ENCODE measurements at places on chromosomes 5 and 9. TPM values are rescaled to one million over a fixed set of nuclear protein-coding genes. Genes with fewer than 3 reads are reported as not detected.
A peak's percentile ranks its signal among the peaks of the same experiment; 100 is the strongest.

Gene LHX3
- total RNA-seq = not detected

DNA sequence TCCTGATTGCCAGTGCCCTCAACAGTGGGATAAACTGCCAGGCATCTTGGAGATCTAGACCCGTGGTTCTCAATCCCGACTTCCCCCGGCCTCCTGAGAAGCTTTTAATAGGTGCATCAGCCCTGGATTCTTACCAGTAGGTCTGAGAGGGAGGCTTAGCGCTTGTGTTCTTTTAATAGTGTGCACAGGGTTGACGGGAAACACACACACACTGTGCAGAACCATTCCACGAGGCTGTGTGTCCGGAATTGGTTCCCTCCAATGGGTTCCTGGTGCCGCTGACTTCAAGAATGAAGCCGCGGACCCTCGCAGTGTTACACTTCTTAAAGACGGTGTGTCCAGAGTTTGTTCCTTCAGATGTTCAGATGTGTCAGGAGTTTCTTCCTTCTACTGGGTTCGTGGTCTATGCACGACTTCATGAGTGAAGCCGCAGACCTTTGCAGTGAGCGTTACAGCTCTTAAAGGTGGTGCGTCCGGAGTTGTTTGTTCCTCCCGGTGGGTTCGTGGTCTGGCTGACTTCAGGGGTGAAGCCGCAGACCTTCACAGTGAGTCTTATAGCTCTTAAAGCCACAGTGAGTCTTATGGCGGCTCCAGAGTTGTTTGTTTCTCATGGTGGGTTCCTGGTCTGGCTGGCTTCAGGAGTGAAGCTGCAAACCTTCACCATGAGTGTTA is 46.6 kb upstream of the PRSS3 start:
- DNase-seq = no peak

Gene FCN1
- total RNA-seq = not detected

- DNase-seq = peak; percentile 81
Measured at GRCh38 chr5:145847499-145848497, 12.7 kb upstream of the PRELID2 start.

Gene C5orf15
- total RNA-seq = 60.3 TPM

Gene CDC25C
- 16.9 TPM for total RNA-seq

Gene GFI1B
- 0.06 TPM for total RNA-seq

GRCh38 chr5:97338729-97339128 is 155.7 kb upstream of the RIOK2 start:
- peak; percentile 25 for DNase-seq

Gene PRRX2
- not detected for total RNA-seq

DNA sequence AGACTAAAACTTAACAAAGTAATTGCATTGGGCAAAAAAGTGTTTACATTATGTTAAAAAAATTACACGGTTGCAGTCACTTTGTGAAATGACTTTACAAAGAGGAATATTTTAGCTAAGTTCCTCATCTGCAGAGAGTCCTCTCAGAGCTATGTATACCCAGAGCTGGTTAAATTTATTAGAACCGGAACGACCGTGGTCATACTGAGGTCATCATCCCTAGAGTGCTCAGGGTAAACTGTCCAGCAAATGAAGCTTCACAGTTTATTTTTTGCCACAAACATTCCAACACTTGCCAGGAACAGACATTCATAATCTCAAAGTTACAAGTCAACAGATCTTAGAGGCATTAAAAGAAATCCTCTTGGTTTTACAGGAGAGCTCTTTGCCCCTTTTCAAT is 897 bp downstream of the ROPN1L start:
- peak; percentile 62 for DNase-seq

GRCh38 chr9:134943836-134944235 is 26.1 kb upstream of the FCN1 start:
- DNase-seq = no peak

Gene PAX5
- total RNA-seq = not detected

Gene MED22
- 30.5 TPM for total RNA-seq

Gene FOXD4L5
- total RNA-seq = 0.06 TPM

GRCh38 chr5:73896097-73896496 is 270.1 kb downstream of the ARHGEF28 start:
- no peak for DNase-seq

- DNase-seq = peak; percentile 78
Measured at GRCh38 chr9:83384214-83384613, 154.0 kb downstream of the FRMD3 start.

DNA sequence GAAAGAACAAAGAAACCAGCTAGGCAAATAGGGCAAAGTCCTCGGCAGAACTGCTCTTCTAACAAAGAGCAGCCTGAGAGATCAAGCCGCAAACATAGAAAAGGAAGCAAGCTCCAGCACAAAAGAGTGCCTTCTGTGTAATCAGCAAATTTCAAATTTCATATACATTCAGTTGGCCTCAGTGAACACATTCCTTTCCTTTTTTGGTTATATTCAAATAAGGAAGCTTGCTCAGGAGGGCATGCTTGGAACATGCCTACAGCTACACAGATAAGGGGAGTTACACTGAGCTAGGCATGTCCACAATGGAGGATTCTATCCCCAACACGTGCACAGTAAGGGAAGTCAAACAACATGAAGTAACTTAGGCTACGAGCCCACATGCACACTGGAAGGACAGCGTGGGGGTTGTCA is 23.4 kb downstream of the IL33 start:
- DNase-seq = no peak

Gene PKD2L2
- total RNA-seq = not detected

DNA sequence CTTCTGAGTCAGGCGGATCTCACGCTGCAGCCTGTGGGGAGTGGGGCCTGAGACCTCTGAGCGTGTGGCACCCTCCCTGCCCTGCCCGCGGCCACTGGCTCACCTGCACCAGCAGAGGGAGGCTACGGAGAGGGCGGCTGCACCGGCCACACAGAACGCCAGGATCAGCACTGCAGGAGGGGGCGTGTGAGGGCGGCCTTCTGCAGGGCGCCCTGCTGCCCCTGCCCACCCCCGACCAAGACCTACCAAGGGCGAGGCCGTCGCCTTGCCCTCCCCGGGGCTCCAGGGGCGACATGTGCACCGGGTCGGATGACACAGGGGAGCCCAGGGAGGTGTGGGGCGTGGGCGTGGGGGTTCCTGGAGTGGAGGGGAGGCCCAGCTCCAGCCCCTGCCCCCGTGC is 5.4 kb downstream of the NPDC1 start:
- DNase-seq = no peak

Gene DMGDH
- total RNA-seq = 0.13 TPM

DNA sequence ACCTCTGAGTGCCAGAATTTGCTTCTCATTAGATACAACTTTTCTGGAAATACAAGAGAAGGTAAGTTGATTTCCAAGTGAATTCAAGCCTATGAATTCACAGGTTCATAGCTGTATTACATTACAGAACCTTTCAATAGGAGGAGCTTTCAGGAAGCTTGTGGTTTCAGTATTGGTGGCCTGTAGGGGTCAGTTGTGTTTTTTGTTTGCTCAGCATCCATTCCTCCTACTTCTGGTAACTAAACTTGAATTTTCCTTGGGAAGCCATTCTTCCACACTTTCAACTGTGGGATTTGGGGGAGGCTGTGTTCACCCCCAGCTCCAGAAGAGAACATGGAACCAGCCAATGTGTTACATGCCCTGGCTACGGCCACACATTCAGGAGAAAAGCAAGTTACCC is 5.6 kb upstream of the CYSTM1 start:
- DNase-seq = no peak

Gene SAXO1
- total RNA-seq = 0.06 TPM

DNA sequence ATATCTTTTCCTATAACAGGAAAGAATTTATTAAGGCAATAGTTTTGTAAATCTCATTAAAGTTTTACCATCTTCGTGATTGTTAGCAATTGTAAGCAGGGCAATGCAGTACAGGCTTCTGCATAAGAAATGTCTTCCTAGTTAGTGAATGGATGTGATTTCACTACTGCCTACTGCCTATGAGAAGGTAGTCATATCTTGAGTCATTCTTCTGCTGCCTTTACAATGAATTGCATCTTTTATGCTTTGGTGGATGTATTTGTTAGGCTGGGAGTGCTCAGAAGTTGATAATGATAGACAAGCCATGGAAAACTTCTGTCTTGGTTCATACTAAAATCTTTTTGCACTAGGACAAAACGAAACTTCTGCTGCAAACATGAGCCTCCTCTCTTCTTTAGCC is 128.0 kb downstream of the ADAMTSL1 start:
- no peak for DNase-seq

- no peak for DNase-seq
Measured at GRCh38 chr5:55959208-55959607, 35.6 kb downstream of the IL6ST start.

DNA sequence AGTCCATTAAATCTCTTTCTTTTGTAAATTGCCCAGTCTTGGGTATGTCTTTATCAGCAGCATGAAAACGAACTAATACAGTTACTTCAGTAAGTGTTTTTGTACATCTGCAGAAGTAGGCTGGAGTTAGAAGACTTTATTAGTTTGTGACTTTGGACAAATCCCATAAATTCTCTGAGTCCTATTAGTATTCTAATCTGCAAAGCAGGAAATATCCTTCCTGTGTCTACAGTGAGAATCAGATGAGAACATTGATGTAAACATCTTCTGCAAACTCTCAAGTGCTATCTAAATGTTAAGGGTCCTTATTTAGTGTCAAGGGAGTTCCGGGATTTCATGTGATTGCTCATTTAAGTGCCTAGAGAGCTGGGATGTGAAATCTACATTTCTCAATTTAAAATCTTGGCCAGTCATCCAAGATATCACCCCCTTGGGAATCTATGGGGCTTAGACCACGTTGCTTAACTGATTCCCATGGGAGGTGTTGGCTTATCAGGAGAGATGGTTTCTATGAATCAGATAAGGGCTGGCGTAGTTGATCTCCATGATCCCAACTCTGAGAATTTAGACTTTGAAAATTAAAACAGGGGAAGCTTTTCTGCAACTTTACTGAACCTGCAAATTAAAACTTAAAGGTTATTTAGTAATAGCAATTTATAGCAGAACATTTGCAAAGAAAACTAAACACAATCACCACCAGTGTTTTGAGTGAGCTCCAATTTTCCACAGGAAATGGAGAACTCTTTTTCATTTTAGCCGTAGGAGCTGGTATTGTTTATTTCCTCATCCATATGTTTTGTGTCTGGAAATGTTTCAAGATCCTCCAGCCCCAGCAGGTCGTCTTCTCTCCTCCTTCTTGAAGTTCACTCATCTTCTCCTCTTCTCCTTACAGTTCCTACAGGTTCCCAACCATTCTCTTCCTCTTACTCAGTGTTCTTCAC is 241.6 kb upstream of the CD180 start:
- peak; percentile 21 for DNase-seq

DNA sequence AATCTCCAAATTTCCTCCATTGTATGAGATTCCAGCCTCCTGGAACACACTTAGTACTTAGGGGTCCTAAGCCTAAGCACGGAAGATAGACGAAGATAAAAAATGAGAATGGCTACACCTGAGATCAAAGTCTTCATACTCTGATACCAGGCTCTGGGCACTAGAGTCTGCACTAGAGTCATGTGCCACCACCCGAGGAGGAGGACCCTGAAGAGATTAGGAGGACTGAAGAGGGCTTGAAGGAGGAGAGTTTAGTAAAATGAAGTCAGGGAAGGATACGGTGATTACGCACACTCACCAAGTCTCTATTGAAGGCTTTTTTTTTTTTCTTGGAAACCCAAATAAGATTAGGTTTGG is 573 bp upstream of the SPATA24 start:
- no peak for DNase-seq

Gene PCDHGC5
- total RNA-seq = 1.7 TPM

DNA sequence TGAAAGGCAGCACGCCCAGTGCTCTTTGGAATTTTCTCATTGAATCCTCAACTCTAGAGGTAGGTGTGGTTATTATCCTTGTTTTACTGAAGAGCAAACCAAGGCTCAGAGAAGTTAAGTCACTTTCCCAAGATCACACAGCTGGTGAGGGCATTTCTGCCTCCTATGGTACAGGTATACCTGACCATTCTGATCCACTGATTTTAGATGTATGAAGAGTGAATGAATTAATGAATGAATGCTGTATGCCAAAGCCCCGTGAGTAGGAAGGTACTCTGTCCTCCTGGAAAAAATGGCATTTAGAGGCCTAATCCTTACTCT is 18.2 kb upstream of the CSF1R start:
- no peak for DNase-seq

DNA sequence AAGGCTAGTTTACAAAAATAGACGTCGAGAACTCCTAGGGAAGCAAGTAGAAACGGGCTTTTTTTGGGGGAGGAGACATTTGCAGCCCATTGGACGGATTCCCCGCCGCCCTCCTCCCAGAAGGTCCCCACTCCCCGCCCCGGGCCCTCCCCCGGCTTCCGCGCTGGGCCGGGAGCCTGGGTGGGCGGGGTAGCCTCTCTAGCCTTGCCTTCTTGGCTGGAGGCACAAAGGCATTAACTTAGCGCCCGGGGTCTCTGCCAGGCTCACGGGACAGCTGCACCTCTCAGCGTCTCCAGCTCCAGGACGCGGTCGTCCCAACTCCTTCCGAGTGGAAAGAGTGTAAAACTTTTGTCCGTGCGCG is at the start of gene DMRTA1:
DMRTA1 (plus strand) TSS at position 236 of the 361 bp plus-strand sequence. CDS start 242 bp downstream, outside the sequence.
- DNase-seq = peak; percentile 86

Gene LCN1
- total RNA-seq = not detected

DNA sequence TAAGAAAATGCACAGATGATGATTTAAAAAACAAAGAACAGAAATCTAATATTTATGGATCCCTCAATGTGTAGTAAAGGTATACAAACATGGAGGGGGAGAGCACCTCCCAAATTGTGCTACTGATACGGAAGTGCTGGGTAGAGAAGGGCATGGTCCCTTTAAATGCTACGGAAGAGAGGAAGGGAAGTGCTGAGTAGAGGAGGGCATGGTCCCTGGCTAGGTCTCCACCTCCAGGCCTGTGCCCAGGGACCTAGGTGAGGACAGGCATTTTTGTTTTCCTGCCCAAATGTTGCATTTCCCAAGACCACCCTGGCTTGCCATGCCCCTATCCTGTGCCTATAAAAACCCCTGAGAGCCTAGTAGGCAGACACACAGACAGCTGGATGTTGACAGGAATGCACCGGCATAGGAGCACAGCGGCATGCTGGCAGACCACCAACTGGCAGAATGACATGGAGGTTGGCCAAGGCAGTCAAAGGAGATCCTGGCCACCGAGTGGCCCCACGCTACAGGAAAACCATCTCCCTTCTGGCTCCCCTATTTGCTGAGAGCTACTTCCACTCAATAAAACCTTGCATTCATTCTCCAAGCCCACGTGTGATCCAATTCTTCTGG is 62.1 kb upstream of the SPDL1 start:
- DNase-seq = no peak

Gene PLAC8L1
- total RNA-seq = not detected

DNA sequence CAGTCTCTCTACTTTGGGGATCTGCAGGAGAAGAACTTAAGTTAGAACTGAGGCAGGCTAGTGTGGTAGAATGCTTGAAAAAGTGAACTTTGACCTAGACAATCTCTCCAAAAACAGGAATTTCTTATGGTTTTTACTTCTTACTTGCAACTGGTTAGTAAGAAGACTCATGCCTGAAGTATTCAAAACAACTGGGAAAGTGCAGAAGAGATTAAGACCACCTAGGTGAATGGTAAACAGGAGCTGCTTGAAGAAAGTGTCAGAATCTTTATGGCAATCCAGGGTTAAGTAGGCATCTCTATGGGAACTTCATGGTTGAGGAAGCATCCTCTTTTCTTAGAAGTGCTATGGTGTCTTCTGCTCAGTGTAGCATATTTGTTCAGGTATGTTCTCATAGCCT is 428.6 kb upstream of the TLE4 start:
- DNase-seq = no peak
